ENCODE measurements at places on chromosomes 3 and 15. TPM values are rescaled to one million over a fixed set of nuclear protein-coding genes. Genes with fewer than 3 reads are reported as not detected.

DNA sequence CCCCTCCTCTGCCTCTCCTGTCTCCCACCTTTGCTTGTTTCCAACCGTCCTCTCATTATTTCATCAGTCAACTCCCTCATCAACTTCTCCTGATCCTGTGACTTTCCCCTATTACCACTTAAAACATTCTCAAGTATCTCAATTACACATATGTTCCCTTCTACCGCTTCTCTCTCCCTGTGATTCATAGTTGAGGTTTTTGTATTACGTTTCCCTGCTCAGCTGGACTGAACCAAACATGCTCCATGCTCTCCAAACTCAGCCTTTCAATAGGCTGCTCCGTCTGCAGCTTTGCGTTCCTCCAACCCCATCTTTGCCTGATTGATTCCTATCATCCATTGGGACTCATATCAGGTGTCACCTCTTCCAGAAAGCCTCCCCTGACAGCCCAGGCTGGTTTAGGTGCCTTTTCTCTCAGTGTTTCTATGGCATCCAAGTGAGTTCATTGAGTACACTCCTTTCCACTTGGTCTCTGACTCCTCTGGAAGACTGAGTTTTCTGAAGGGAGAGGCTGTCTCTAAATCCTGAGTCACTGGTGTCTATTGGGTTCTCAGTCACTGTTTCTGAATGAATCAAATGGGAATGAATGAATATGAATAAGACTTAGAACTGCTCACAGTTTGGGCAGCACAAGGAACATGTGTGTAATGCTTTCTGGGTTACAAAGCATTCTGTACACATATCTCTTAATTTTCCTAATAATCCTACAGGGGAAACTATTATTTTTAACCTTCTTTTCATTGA, 56.4 kb downstream of the PLD1 start:
- peak; percentile 69 for ATAC-seq

DNA sequence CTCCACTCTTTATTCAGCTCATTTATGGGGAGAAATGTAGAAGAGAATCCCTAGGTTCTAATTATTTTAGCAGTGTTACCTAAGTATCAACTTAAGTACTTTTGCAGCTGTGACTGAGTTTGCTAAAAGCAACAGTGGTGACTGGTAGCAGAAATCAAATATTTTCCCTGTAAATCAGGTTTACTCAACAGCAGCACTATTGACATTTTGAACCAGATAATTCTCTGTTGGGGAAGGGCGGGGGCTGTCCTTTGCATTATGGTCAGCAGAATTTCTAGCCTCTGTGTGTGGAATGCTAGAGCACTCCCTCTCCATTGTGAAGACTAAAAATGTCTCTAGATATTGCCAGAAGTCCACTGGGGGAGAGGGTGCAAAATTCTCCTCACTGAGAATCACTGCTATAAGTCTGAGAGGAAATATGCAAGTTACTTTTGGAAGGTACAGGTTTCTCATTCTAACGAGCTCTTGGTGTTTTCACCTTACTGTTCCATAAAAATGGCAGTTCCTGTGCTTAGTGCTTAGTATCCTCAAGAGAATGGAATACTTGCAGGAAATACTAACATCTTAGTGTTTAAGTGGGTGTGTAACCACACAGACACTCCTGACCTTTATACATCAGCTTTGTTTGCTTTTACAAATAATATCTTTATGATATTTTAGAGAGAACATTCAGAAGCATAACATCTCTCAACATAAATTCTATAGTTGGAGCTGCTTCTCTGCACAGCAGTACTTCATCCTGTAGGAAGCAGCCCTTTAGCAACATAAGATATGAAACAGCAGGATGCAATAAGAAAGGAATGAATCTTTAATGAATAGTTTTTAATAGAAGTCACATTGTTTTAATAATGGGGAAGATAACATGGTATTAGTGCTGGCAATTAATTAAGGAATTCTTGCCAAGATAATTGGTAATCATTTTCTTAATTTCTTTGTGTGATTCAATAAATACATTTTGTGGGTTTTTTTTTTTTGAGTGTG, 246.5 kb upstream of the GOLIM4 start:
- ATAC-seq: no peak

GRCh38 chr15:78177447-78177873, 28.3 kb downstream of the IDH3A start:
- ATAC-seq: peak; percentile 26

- no peak for ATAC-seq
Measured at GRCh38 chr3:170171563-170171962, 10.0 kb downstream of the PHC3 start.

GRCh38 chr15:40743485-40743901, 11.6 kb downstream of the RMDN3 start:
- ATAC-seq: no peak

The ISL2 gene
- not detected for total RNA-seq

The CRTC3 gene
- total RNA-seq: 13.0 TPM

The CCK gene
- total RNA-seq: 0.24 TPM

DNA sequence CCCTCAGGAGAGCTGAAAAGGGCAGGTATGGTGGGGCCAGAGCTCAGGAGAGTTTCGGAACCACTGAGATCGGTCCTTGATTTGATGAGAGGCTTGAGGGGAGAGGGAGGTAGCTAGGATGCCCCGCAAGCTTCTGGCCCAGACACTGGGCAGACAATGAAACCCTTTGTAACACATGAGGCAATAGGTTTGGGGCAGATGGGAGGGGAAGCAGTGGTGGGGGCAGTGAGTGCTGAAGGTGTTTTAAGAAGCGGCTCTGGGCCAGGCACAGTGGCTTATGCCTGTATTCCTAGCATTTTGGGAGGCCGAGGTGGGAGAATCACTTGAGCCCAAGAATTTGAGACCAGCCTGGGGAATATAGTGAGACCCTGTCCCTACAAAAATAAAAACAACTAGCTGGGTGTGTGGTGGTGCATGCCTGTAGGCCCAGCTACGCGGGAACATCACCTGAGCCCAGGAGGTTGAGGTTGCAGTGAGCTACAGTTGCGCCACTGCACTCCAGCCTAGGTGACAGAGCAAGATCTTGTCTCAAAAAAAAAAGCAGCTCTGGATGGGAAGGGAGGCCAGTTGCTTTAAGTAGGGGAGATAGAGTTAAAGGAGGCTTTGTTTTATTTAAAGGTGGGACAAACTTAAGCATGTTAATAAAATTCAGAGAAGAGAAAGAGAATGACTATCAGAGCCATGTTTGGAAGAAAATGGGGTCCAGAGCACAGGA, 9.6 kb upstream of the SNX22 start:
- no peak for ATAC-seq

DNA sequence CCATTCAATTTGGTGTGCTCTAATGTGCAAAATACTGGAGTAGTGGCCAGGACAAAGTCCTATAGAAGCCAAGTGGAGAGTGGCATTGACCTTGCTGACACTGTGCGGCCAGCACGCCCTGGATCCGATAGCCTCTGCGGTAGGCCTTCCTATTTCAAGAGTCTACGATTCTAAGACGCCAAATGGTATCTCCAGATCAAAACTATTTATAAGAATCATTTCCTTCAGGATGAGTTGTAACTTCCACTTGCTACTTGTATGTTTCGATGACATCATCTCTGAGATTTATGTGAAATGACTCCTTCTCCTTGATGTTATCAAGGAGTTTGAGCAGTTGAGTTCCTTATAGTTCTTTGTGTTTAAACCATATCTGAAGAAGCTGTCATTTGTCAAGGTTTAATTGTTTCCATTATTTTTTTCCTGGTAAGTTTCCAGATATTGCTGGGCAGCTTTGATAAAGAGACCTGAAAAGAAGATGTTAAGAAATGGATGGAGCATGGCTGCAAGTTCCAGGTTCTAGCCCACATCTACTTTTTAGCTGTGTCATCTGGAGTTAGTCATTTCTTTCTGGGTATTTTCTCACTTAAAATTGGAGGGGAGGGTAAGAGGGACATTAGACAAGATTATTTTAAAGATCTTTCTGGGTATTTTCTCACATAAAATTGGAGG, 71.8 kb downstream of the TMEM44 start:
- no peak for ATAC-seq

- no peak for ATAC-seq
Measured at GRCh38 chr15:56883088-56883487, 35.4 kb upstream of the TCF12 start.

DNA sequence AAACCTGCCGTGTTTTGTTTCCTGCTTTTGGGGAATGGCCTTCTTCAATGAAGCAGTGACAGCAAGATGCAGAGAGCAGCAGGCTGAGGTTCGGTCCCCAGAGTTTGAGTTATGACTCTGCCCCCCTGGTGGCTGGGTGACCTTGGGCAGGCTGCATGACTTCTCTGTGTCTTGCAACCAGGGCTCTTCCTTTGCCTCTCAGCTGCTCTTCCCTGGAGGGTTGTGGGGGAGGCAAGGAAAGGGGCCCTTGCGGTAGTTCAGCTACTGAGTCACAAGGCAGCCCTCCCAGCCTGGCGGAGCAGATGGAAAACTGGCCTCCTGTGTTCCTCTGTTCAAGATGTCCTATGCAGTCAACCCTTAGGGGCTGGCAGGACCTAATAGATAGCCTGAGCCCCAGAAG, 17.1 kb downstream of the CTXND1 start:
- ATAC-seq: peak; percentile 59

- no peak for ATAC-seq
Measured at GRCh38 chr3:177944228-177944661, 592.0 kb upstream of the KCNMB2 start.

The MAP3K13 gene
- total RNA-seq: 22.0 TPM

DNA sequence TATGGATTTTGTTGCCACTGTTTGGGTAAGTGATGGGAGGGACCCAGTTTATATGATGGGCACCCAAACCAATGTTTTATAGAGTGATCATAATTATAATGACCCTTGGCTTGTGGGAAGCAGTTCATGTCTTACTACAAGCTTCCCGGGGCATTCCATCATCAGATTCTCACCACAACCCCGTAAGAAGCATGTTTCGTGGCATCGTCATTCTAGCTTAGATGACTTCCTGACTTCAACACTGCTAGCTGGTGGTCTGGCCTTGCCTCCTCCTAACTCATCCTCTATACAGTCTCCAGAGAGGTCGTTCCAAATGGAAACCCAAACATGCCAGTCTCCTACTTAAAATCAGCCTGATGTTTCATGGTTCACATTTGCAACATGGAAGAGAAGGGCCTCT, 226.9 kb downstream of the ADAMTS9 start:
- ATAC-seq: no peak

The IFT122 gene
- total RNA-seq: 11.2 TPM

DNA sequence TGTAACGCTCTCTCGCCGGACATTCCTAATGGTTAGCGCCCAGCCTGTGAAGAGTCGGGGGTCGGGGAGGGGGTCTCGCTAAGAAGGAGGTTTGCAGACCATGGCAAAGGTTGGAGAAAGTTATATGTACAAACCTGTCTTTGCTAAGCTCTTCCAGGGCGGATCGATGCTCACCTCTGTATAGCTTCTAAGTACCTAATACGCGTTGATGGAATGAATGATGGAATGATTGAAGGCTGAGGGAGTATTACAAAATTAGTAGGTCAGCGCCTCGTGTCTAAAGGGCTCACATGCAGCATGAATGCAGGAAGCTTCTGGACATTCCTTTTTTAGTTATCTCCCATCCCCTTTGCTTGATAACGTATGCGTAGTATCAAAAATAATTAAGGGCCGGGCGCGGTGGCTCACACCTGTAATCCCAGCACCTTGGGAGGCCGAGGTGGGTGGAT, 305 bp upstream of the KPNA1 start:
- ATAC-seq: no peak

The ATP10A gene
- 0.44 TPM for total RNA-seq

- peak; percentile 60 for ATAC-seq
Measured at GRCh38 chr3:64267721-64268604, 42.7 kb upstream of the PRICKLE2 start.

DNA sequence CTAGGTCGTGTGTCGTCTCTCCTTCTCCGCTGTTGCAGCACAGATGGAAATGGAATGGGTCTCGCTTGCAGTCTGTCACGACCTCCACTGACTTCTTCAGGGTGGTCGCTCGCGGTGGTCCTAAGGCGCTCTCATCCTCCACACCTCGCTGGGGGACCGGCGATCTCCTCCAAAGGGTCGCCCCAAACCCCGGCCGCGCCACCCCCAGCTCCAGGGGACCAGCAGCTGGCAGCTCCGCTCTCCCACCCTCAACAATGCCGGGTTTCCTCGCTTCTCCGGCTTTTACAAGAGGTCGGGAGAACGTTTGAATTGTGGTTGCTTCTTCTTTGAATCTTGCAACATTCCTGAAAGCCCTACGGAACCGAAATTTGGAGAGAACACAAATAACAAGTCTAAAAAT, 25.9 kb downstream of the SERP1 start:
- ATAC-seq: no peak

The STRIT1 gene
- not detected for total RNA-seq

GRCh38 chr3:150733936-150734794, 28.8 kb downstream of the SIAH2 start:
- peak; percentile 78 for ATAC-seq

GRCh38 chr3:34073111-34073510, 274.7 kb downstream of the PDCD6IP start:
- ATAC-seq: no peak

The P2RY13 gene
- total RNA-seq: 0.28 TPM

GRCh38 chr3:147881933-147882332, 472.8 kb downstream of the ZIC1 start:
- no peak for ATAC-seq

GRCh38 chr15:90019611-90020010, 18.5 kb downstream of the ZNF710 start:
- no peak for ATAC-seq

DNA sequence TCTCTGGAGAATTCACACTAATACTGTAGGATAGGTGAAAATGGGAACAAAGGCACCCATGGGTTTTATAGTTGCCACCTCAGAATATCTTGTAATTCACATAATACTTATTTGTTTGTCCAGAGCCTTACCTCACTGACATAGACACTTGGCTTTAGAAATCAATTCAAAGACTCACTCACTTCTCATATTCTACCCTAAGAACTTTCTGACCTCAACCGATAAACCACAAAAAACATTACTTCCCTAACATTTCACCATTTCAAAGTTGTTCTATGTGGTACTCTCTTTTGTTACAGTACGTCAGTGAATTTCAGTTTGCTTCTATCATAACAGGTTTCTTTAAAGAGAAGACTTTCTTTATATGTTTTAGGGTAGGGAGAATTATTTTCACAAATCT, 359.3 kb downstream of the IGSF11 start:
- no peak for ATAC-seq

The USP4 gene
- total RNA-seq: 38.7 TPM

DNA sequence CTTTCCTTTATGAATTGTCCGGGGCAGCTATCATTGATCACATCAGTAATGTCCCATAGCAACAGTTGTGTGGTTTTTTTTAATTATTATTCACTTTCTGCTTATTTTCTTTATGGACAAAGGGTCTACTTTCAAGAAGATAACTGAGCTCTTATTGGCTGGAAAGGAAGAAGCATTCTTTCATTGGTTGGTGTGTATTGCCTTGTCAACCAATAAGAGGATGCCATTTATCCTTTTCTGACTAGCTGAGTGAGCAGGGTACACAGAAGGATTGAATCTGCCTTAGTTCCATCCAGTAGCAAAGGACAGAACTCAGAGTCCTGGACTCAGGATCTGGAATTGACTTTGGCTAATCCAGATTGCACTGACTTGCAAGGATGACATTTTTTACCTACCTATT, 13.2 kb upstream of the AEN start:
- ATAC-seq: no peak

The SNUPN gene
- 12.1 TPM for total RNA-seq

GRCh38 chr15:92877416-92877815, 22.7 kb upstream of the CHD2 start:
- no peak for ATAC-seq

The CKMT1B gene
- 50.7 TPM for total RNA-seq

The XCR1 gene
- total RNA-seq: 0.04 TPM

The IMPG2 gene
- total RNA-seq: 0.08 TPM

The ANKRD63 gene
- total RNA-seq: not detected

All from esophagus mucosa (tissue), 1 donor.